ENCODE measurements at places on chromosomes 3 and 15.

GRCh38 chr3:146166826-146167225 lies 5.8 kb upstream of the PLOD2 start:
- DNase-seq, result no peak

DNA sequence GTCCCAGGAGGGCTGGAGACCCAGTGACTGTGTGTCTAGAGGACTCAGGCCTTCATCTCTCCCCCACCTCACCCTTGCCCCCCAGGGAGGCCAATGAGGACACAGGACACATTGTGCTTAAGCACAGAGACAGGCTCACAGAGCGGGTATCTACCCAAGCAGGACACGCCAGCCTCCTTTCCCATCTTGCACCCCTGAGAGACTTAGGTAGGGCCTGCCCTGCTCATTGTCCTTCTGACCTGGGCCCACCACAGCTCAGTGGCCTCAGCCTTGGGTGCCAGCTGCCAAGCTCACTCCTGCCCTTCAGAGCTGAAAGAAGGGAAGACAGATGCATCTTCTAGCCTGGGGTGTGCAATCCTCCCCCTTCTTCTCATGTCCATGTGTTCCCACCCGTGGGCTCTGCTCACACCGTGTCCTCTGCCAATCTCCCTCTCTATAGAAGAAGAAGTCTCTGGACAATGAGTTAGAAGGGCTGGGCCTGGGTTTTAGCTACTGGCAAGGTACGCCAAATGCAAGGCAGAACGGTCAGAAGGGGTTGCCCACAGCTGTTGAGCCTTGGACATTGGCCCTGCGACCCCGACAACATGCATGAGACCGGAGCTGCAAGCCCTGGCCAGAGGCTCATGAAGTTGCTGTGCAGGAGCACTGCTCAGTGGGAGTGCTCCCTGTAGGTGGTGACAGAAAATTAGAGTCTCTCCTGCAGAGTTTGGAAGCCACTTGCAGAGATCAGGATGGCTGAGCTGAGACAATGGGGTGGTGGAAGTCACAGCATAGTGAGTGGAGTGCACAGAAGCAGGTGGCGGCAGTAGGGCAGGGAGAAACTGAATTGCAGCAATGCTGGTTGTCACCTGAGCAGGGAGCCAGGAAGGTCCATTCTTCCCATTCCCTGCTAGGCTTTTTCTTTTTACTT lies 32.8 kb downstream of the ACSBG1 start:
- no peak for DNase-seq

GRCh38 chr3:63051920-63052319 lies 176.7 kb upstream of the CADPS start:
- no peak for DNase-seq

DNA sequence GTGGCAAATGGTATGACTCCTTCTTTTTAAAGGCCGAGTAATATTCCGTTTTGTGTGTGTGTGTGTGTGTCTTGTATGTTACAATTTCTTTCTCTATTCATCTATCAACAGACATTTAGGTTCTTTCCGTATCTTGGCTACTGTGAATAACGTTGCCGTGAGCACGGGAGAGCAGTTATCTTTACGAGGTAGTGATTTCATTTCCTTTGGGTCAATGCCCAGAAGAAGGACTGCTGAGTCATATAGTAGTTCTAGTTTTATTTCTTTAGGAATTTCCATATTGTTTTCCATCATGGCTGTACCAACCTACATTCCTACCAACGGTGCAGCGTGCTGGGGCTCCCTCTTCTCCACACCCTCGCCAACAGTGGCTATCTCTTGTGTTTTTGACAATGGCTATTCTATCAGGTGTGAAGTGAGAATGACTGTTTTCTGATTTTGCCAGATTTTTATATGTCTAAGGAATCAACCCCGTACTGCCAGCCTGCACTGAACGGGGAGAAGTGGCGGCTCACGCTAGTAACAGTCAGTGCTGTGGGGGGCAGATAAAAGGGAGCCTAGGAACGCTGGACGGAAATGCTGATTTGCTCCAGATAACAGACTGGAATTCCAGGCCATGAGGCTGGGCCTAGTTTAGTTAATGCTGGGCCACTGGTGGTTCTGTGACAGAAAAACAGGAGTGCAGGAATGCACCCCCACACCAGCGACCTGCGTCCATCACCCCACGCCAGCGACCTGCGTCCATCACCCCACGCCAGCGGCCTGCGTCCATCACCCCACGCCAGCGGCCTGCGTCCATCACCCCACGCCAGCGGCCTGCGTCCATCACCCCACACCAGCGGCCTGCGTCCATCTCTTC lies 168.1 kb downstream of the XXYLT1 start:
- DNase-seq, result no peak

DNA sequence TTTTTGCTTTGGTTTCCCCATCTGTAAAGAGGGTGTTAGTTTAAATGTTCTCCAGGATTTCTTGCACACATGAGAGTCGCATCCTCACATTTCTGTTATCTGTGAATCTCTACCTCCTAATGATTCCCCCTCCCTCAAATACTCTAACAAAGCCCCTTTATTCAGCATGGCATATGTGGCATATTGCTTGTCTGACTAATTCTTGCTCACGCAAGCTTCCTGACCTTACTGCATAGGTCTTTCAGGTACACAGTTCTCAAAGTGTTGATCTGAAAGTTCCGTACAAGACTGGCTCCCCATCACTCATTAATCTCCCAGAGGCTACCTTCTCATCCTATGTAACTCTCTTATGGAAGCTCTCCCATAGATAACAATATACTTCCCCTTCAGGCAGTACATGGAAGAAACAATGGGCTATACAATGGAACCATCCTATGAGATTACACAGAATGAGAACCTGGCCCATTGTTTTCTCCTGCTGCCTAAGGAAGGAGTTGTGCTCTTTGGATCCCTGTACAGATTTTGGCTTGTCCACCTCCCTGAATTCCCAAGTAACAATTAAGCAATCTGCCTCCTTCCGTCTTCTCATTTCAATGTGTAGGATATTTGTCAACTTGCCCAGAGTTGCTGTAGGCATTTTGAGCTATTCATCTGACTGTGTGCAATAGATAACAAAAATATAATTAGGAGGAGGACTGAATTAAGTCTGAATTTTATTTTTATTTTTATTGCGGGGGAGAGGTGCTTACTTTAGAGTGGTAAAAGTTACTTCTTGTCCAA lies 51.0 kb downstream of the PPARG start:
- no peak for DNase-seq

- no peak for DNase-seq
Observed at GRCh38 chr3:36842275-36842674, 77.9 kb upstream of the DCLK3 start.

DNA sequence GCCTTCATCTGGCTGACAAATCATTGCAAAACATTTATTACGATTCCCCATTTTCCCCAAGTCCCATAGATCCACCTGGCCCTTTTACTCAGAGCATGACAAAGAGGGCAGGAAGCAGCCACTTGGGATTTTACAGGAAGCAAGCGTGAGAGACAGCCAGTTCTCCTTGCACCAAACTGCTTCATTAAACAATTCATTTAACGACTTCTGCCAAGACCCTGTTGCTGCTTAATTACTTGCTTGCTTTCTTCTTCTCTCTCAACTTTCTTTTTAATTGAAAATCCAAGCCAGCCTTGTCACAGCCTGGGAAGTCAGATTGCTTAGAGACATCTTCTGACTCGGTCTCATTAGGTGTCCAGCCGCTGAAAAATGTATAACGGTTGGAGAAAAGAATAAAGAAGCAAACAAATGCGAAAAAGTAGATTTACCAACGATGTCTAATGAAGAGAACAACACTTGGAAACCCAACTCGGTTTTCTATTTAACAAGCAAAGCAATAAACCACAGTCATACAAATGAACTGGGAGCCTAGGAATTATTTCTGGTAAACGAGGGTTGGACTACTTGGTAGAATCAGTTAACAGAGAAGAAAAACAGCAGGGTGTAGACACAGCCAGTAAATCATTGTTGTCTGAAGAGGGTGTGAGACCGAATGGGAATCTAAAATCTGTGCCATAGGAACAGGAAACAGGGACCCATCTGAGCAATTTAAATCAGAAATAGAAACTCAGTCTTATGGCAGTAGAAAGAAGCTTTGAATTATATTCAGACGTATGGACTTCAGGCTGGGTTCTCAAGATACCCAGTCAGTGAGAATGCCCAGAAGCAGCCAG lies 298.3 kb downstream of the LRRC3B start:
- no peak for DNase-seq

- no peak for DNase-seq
Observed at GRCh38 chr15:28984421-28985315, 98.9 kb downstream of the APBA2 start.

DNA sequence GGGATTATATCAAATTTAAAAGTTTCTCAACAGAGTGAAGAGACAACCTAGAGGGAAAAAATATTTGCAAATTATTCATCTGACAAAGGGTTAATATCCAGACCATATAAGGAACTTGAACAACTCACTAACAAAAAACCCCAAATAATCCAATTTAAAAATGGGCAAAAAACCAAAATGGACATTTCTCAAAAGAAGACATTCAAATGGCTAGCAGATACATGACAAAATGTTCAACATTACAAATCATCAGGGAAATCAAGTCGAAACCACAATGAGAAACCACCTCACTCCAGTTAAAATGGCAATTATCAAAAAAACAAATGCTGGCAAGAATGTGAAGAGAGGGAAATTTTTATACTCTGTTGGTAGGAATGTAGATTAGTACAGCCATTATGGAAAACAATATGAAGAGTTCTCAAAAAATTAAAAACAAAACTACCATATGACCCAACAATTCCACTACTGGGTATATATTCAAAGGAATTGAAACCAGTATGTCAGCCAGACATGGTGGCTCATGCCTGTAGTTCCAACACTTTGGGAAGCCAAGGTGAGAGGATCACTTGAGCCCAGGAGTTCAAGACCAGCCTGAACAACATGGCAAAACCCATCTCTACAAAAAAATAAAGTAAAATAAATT lies 88.5 kb downstream of the CSNK1G1 start:
- no peak for DNase-seq

Measured in stimulated activated CD8-positive, alpha-beta memory T cell treated with anti-CD3 and anti-CD28 coated beads, Interleukin-4, amount 100 ng/mL, for 1 hour (primary cell).